ENCODE measurements at places on chromosomes 1 and 21.

GRCh38 chr1:159140474-159140873 is 30.9 kb upstream of the CADM3 start:
- no peak for DNase-seq

GRCh38 chr1:175332515-175332914 is 139.9 kb upstream of the KIAA0040 start:
- DNase-seq = no peak

DNA sequence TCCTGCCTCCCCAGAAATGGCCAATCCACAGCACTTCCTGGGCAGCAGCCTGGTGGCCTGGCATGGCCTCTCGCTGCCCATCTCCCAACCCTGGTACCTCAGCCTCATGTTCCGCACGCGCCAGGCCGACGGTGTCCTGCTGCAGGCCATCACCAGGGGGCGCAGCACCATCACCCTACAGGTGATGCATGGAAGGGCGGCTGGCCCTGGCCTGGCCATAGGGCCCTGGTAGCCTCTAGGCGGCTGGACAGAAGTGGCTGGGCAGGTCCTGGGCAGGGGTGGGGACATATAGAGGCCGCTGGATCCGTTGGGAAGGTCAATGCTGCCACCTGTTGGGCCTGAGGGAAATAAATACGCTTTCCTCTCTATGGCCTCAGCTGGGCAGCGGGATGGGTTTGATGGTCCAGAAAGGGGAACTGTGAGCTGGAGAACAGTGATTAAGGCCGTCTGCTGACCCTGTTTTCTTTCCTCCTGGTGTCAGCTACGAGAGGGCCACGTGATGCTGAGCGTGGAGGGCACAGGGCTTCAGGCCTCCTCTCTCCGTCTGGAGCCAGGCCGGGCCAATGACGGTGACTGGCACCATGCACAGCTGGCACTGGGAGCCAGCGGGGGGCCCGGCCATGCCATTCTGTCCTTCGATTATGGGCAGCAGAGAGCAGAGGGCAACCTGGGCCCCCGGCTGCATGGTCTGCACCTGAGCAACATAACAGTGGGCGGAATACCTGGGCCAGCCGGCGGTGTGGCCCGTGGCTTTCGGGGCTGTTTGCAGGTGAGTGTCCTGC is 14.4 kb downstream of the CELSR2 start:
- no peak for DNase-seq

GRCh38 chr1:12142891-12143630 is 23.7 kb upstream of the TNFRSF1B start:
- no peak for DNase-seq

GRCh38 chr1:53766831-53767405 is 28.0 kb upstream of the GLIS1 start:
- no peak for DNase-seq

DNA sequence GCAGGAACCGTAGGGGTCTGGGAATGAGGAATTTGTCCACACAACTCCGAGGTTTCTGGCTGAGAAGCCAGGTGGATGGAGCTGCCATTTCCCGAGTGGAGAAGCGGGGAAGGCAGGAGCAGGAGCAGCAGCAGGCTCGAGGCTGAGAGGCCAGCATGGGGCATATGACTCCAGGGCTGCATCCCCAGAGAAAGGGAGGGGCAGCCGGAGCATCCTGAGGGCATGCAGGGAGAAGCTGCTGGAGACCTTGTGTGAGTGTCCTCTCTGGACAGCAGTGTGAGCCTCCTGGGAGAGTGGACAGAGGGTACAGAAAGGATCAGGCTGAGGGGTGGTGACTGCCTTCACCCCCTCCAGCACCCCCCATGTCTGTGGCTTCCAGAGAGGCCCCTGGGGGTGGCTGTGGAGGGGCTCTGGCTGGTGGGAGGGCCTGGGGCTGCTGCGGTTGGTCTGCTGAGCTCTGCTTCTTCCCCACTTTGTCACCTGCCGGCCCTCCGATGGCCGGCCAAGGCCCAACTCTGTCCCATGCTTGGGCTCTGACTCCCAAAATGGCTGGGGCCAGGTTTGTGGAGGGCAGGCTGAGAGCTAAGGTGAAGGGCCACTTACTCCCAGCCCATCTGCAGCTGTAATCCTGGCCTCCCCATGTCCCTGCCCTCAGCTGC is 633.1 kb downstream of the MATN1 start:
- DNase-seq = no peak

- DNase-seq = no peak
Observed at GRCh38 chr1:35461966-35462651, 95.1 kb downstream of the KIAA0319L start.

GRCh38 chr1:8722366-8722765 is 95.1 kb downstream of the RERE start:
- no peak for DNase-seq

- DNase-seq = peak; percentile 92
Observed at GRCh38 chr1:214551436-214552173, at the start of gene PTPN14. Gene PTPN14 (minus strand): TSS chr1:214551602. CDS start chr1:214464803, 86,799 bp downstream.

GRCh38 chr1:187853505-187853904 is 1024.8 kb downstream of the PLA2G4A start:
- no peak for DNase-seq
